Endothelial cell of umbilical vein (primary cell): ENCODE measurements at places on chromosomes 7 and 10. TPM values are rescaled to one million over a fixed set of nuclear protein-coding genes. Genes with fewer than 3 reads are reported as not detected.

Gene KCNMA1
- 0.10 and 0.14 TPM in 2 replicates for polyA plus RNA-seq

Gene STAG3
- polyA plus RNA-seq, result 0.29 and 0.40 TPM in 2 replicates

Gene MUC3A
- not detected in 2 replicates for polyA plus RNA-seq

Gene AKR1C4
- not detected in 2 replicates for polyA plus RNA-seq

Gene C10orf143
- polyA plus RNA-seq, result 0.26 and 0.53 TPM in 2 replicates

Gene MSS51
- polyA plus RNA-seq, result 1.8 and 2.3 TPM in 2 replicates

Gene IGF2BP3
- polyA plus RNA-seq, result 30.7 and 41.2 TPM in 2 replicates

Gene CTBP2
- 118 and 122 TPM in 2 replicates for polyA plus RNA-seq

Gene HOXA4
- 4.9 and 5.8 TPM in 2 replicates for polyA plus RNA-seq

Gene RNF148
- polyA plus RNA-seq, result 0.12 and 0.21 TPM in 2 replicates

Gene SP8
- 0.92 and 1.1 TPM in 2 replicates for polyA plus RNA-seq

Gene CYP2C9
- polyA plus RNA-seq, result not detected in 2 replicates

Gene ANKRD26
- 0.54 and 1.0 TPM in 2 replicates for polyA plus RNA-seq

Gene CPVL
- 0.14 TPM in 1 of 2 replicates, not detected in the other for polyA plus RNA-seq

Gene MCU
- 36.1 and 37.2 TPM in 2 replicates for polyA plus RNA-seq

Gene HKDC1
- not detected in 2 replicates for polyA plus RNA-seq

Gene VSTM4
- polyA plus RNA-seq, result 0.06 and 0.07 TPM in 2 replicates

Gene DYNC1I1
- polyA plus RNA-seq, result 1.8 and 2.0 TPM in 2 replicates

Gene PRLHR
- polyA plus RNA-seq, result not detected in 2 replicates

Gene ENO4
- polyA plus RNA-seq, result 0.08 TPM in 1 of 2 replicates, not detected in the other

Gene ARHGAP21
- polyA plus RNA-seq, result 26.6 and 29.5 TPM in 2 replicates

Gene GSAP
- 2.0 and 2.3 TPM in 2 replicates for polyA plus RNA-seq

Gene MOGAT3
- not detected in 2 replicates for polyA plus RNA-seq

Gene NPC1L1
- not detected in 2 replicates for polyA plus RNA-seq

Gene SPDYE6
- not detected in 2 replicates for polyA plus RNA-seq

Gene VWC2
- polyA plus RNA-seq, result not detected in 2 replicates

Gene UPF2
- polyA plus RNA-seq, result 3.3 and 4.8 TPM in 2 replicates

Gene RPEL1
- 0.04 and 0.11 TPM in 2 replicates for polyA plus RNA-seq

Gene TMEM60
- 17.8 and 19.5 TPM in 2 replicates for polyA plus RNA-seq

Gene MYOF
- 66.6 and 98.4 TPM in 2 replicates for polyA plus RNA-seq

Gene ZNF425
- 0.45 and 0.68 TPM in 2 replicates for polyA plus RNA-seq

Gene CPA2
- not detected in 2 replicates for polyA plus RNA-seq

Gene TCAF2
- 6.4 and 6.9 TPM in 2 replicates for polyA plus RNA-seq

Gene TMEM140
- polyA plus RNA-seq, result 17.9 and 21.9 TPM in 2 replicates

Gene NT5C3A
- 4.3 and 7.1 TPM in 2 replicates for polyA plus RNA-seq

Gene LRRD1
- polyA plus RNA-seq, result 0.03 TPM in 1 of 2 replicates, not detected in the other

Gene ASIC3
- polyA plus RNA-seq, result 0.70 and 1.1 TPM in 2 replicates

Gene TSPAN12
- 6.3 and 9.3 TPM in 2 replicates for polyA plus RNA-seq

Gene PSD
- 0.08 and 0.10 TPM in 2 replicates for polyA plus RNA-seq

Gene SCIN
- 0.05 and 0.07 TPM in 2 replicates for polyA plus RNA-seq

Gene VSTM2A
- polyA plus RNA-seq, result not detected in 2 replicates

Gene C7orf57
- not detected in 2 replicates for polyA plus RNA-seq

Gene ADAM12
- polyA plus RNA-seq, result 0.22 and 0.27 TPM in 2 replicates

Gene CDNF
- polyA plus RNA-seq, result 0.25 and 0.40 TPM in 2 replicates

Gene C10orf95
- 0.08 TPM in 1 of 2 replicates, not detected in the other for polyA plus RNA-seq

Gene SGPL1
- polyA plus RNA-seq, result 9.4 and 11.4 TPM in 2 replicates

Gene SPDYE2
- polyA plus RNA-seq, result not detected in 2 replicates

Gene EEPD1
- 0.13 and 0.40 TPM in 2 replicates for polyA plus RNA-seq

Gene ADIRF
- polyA plus RNA-seq, result 3.7 and 10.9 TPM in 2 replicates

Gene MKX
- not detected in 2 replicates for polyA plus RNA-seq

Gene ELFN1
- 0.37 and 0.46 TPM in 2 replicates for polyA plus RNA-seq
